Gastroesophageal sphincter (tissue), 4 donors: ENCODE measurements at places on chromosomes 7 and 10. TPM values are rescaled to one million over a fixed set of nuclear protein-coding genes. Genes with fewer than 3 reads are reported as not detected.

PLA2G12B gene
- total RNA-seq, result not detected

AFAP1L2 gene
- total RNA-seq, result 26.9 TPM

RBM20 gene
- total RNA-seq, result 7.4 TPM

HMX3 gene
- not detected for total RNA-seq

ZFAND4 gene
- 17.9 TPM for total RNA-seq

GNG11 gene
- 21.3 TPM for total RNA-seq

ANK3 gene
- total RNA-seq, result 44.5 TPM

CPA1 gene
- not detected for total RNA-seq

LIPM gene
- total RNA-seq, result not detected

ECHS1 gene
- total RNA-seq, result 81.8 TPM
